ENCODE measurements at places on chromosomes 5 and 9.

DNA sequence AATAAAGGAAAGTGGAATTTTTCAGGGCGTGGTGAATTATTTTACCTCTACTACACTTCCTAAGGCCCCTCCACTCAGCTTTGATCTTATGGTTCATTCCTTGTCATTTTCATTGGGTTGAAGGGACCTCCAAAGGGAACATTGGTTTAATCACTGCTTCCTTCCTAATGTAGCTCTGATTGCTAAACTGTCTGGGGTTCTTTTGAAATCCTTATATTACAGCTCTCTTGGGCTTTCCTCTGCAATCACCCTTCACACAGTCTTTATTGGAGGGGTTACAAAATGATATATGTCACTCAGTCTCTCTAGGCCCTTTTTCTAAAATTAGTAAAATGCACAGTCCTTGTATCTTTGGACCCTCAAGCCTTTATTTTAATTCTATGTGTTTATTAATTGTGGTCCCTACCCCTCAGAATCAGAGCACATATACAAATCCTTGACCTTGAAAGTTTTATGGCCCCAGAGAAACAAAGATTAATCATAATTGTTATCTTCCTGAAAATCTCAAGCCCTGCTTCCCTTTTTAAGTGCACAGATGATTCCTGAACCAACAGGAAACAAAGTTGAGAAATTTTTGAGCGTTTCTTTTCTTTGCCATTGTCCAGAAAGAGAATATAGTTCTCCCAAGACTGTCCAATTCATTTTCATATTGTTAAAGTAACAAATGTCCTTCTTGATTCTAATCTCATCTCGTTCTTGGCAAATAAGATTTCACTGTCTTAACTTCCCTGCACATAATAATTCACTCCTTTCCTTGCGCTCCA lies 330.0 kb downstream of the ARRDC3 start:
- DNase-seq: no peak

DNA sequence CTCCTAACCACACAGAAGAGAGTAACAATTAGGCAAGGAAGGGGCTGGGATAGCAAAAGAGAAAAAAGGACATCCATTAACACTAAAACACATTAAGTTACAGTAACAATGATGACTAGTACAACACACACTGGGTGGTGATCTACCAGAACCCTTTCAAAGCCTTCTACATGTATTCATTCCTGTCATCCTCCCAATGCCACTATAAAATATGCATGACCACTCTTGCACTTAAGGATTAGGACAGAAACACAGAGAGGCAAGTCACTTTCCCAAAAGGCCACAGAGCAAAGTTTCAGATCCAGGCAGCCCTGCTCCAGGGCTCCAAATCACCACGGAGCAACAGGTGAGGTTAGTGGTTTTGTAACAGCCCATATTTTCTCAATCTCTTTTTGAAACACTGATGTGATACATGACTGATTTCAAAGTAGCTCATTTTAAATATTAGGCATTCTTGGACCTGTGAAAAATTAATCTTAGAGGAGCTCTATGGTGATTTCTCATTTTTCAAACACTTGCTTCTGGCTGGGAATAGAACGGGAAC lies 86.7 kb downstream of the AUH start:
- DNase-seq: no peak

DNA sequence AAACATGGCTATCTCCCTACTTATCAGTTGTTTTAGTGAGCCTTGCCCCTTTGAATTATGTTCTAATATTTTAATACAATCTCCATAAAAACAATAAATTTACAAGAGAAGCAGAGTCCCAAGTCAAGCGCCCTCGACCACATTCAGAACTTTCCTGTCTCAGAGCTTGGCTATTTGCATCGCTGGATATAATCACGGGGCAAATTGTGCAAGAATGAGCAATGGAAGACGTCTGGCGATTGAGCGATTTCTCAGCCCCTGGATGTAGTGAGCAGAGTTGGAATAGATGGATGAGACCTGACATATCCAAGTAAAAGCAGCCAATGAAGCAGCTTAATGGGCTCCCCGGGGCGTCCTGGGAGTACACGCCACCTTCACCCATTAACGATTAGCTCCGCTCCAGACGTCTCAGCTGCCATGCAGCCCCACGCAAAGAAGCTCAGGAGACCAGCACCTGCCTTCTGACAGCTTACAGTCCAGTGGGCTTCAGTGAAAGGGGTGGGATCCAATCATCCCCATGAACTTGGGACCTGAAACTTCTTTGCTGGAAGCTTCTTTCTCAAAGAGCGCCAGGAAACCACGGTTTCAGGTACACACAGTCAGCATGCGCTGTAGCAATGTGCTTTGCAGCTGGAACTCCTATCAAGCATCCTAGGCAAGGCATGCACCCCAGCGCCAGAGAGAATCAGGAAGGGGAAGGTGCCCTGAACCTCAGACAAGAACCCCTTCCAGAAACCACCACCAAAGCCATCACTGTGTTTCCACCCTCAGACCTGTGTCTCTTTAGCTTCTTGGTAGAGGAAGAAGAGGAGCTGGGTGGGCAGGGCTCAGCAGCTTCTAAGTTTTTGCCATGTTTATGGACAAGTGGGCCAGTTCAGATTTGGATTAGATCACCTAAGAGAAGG lies 92.0 kb upstream of the IRX4 start:
- no peak for DNase-seq

DNA sequence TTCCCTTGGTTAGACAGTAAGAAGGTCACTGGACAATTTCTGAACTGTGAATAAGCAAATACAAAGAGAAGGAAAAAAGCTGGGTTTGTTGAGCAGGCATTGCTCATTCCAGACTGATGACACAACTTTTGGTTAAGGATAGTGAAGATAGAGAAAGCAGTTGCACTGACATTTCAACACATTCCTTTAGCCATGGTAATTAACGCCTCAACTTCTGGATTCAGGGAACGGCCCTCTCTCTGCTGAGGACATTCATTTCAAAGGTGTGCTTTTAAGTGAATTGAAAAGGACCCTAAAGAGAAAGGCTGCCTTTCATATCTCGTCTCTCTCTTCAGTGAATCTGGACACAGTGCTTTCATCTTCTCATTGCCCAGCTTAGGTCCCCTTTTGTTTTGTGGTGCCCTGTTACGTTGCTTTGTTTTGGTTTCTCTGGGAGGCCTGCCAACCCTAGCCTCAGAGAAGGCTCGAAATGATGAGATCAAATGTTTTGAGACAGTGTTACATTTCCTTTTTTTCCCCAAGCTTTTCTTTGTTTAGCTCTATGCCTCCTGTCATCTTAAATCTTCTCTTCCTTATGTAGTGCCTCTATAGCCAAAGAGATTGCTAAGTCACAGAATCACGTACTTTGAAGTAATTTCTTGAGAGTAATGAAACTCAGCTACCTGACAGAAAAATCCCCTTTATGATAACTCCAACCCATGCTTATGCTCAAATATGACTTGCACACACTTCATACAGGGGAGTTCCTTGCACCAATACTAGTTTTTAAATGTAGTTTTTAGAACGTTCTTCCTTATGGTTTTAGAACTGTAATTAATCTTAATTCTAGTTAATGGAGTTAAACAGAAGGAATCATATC lies 94.4 kb upstream of the IFNE start:
- DNase-seq: peak; percentile 28

- no peak for DNase-seq
Measured at GRCh38 chr5:65043843-65044359, 275.2 kb downstream of the CWC27 start.

GRCh38 chr5:63233361-63233760 lies 654.7 kb downstream of the LRRC70 start:
- no peak for DNase-seq

DNA sequence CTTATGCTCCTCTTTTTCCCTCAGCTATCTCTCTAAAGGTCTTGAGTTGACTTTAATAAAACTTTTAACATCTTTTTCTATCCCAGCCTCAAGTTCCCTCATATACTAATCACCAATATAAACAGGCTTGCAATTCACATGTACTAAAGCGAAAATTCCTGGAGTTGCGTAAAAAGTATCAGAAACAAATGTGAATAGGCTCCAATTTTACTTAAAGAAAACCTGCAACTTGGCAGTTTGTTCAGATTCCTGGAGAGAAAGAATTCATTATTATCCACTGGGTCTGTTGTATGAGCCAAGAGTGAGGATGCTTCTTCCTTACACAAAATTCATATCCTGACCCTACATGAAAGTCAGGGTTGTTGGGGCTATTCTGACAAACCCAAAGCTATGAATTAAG lies 384.2 kb downstream of the DTWD2 start:
- no peak for DNase-seq

DNA sequence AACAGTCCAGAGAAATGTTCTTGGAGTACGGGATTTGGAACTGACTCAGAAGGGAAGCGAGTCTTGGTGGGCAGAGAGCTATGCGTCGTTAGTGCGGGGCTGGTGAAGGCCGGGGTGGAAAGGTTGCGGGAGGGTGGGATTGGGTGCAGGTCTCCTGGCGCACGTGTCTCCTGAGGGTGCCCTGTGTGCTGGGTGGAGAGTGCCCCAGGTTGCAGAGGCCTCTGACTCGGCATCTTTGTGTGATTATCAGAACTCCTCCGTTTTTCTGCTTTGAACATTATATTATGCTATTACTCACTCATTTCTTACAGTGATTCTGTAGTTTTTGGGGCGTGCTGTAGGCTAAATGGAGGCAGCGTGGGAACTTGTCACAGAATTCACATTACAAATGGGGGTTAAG lies 11.4 kb downstream of the CEP72 start:
- DNase-seq: no peak

DNA sequence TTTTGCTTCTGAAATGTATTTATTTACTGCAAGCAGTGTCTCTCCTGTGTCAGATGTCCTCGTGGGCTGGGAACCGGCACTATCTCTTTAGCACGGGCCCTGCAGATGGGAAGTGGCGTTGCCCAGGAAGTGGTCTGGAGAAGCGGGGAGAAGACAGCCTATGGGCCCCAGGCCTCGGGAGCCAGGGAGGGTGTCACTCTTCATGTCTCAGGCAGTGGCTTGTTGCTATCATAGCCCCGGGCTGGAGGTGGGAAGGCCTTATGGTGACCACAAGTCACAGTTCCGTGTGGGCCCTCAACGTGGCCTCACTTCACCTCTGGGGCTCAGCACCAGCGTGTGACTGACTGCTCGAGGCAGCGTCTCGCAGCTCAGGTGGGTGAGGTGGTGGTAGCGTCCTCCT lies 41.4 kb downstream of the SYK start:
- DNase-seq: no peak

- DNase-seq: no peak
Measured at GRCh38 chr9:135903358-135903656, 4.0 kb downstream of the CAMSAP1 start.

GRCh38 chr9:117365438-117365837 lies 49.4 kb downstream of the ASTN2 start:
- no peak for DNase-seq

- no peak for DNase-seq
Measured at GRCh38 chr5:72455476-72455875, 51.7 kb downstream of the ZNF366 start.

- DNase-seq: peak; percentile 8
Measured at GRCh38 chr5:131794586-131794985, 2.2 kb downstream of the FNIP1 start.

GRCh38 chr9:113391917-113392316 lies 9.2 kb downstream of the ALAD start:
- no peak for DNase-seq

GRCh38 chr9:32882705-32883104 lies 99.4 kb downstream of the TMEM215 start:
- DNase-seq: no peak

DNA sequence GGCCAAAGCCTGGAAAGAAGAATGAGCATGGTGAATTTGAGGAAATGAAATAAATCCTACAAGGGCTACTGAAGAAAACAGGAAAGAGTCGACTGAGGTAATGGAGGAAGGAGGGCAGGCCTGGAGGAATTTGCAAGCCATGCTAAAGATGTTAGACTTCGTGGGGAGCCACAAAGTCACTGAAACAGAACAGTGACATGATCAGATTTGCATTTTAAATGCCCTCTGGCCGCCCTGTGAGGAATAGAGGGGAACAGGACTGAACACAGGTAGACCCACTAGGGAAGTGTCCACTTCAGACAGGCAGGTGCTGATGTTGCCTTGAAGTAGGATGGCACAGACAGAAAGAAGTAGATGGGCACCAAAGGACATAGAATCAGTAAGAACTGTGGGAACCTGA lies 42.8 kb upstream of the RLN1 start:
- no peak for DNase-seq

DNA sequence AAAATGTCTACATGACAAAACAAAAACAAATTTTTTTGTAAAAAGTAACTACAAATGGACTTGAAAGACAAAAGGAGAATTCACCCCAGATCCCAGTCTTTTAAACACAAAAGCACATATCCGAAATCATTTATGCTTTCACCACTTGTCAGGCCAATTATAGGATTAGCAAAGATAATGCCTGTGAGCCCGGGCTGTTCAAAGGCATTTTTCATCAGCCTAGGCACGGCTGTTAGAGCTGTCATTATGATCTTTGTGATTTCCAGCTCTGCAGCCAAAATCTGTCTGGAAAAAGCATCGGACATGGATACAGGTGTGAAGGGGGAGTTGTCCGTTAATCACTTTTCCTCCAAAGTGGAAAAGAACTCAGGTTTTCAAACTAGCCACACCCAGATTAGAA lies 23.6 kb upstream of the RAB14 start:
- no peak for DNase-seq

DNA sequence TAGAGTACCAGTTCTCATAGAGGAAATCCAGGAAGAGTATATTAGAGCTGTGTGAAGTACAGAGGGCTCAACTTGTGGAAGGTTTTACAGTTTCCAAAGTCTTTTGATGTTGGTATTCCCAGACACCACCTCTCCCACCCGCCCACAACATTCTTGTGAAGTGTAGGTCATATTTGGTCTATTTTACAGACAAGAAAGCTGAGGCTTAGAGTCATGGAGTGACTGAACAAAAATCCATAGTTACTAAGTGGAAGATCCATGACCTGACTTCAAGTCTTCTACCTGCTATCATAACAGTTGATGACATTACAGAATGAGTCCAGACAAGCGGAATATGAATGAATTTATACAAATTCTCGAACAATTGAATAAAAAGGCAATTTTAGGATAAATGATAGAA lies 187.1 kb upstream of the RPS23 start:
- DNase-seq: no peak

DNA sequence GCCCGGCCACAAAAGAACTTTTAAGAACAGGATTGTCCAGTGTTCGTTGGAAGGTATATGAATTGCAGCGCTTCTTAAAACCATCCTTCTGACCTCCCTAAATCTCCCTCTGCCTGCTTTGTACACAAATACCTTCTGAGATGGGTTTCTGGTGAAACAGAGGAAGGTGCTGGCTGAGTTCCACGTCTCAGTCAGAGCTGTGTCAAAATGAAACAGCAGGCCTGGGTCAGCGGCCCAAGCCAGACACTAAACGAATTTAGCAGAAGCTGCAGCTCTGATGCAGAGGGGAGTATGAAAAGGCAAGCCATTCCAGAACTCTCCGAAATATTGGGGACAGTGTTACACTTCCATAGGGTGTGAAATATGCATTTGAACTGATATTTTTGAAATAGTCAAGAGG lies 37.8 kb upstream of the CRB2 start:
- no peak for DNase-seq

- DNase-seq: no peak
Measured at GRCh38 chr9:112179816-112180215, 4.7 kb upstream of the SUSD1 start.

GRCh38 chr9:137255448-137256114 lies 454 bp downstream of the NELFB start:
- no peak for DNase-seq
